ENCODE measurements at places on chromosomes 1 and 21. TPM values are rescaled to one million over a fixed set of nuclear protein-coding genes. Genes with fewer than 3 reads are reported as not detected.

Gene RIMS3
- total RNA-seq: 9.3 TPM

Gene TCP10L
- total RNA-seq: 0.56 TPM

Gene RHBG
- total RNA-seq: not detected

Gene FAM3B
- not detected for total RNA-seq

Gene PADI2
- 0.14 TPM for total RNA-seq

Gene JUN
- total RNA-seq: 36.5 TPM

Gene GBP7
- 0.23 TPM for total RNA-seq

Gene NR5A2
- 0.07 TPM for total RNA-seq

Gene BPNT1
- 34.2 TPM for total RNA-seq

Gene ATF3
- 96.3 TPM for total RNA-seq

Gene METTL18
- 11.7 TPM for total RNA-seq

Gene KRTAP21-1
- not detected for total RNA-seq

Gene NUDT17
- 10.6 TPM for total RNA-seq

Gene FCGR3A
- 0.38 TPM for total RNA-seq

Gene KRTAP19-1
- not detected for total RNA-seq

Gene S100A12
- not detected for total RNA-seq

Gene TRIM63
- not detected for total RNA-seq

Gene FYB2
- not detected for total RNA-seq

Data from activated T-cell treated with anti-CD3 and anti-CD28 coated beads, Interleukin-2, amount 50 U/mL, for 72 hours (primary cell).